Smooth muscle cell of bladder (primary cell): ENCODE measurements at places on chromosomes 1 and 21. TPM values are rescaled to one million over a fixed set of nuclear protein-coding genes. Genes with fewer than 3 reads are reported as not detected.

The PTPN22 gene
- total RNA-seq, result 0.28 and 0.55 TPM in 2 replicates

The HFM1 gene
- total RNA-seq, result 0.43 and 0.55 TPM in 2 replicates

The ADCY10 gene
- under 0.01 and 0.37 TPM in 2 replicates for total RNA-seq

The PRDX6 gene
- total RNA-seq, result 234 and 254 TPM in 2 replicates

The OR2T2 gene
- total RNA-seq, result not detected in 2 replicates

The LRRC38 gene
- total RNA-seq, result 0.09 and 0.28 TPM in 2 replicates

The FMO2 gene
- 0.28 and 1.9 TPM in 2 replicates for total RNA-seq

The COL8A2 gene
- 2.0 and 4.5 TPM in 2 replicates for total RNA-seq

The SLAMF6 gene
- total RNA-seq, result not detected in 2 replicates

The GUCA2A gene
- total RNA-seq, result not detected in 2 replicates

The MPL gene
- total RNA-seq, result not detected in 2 replicates
